ENCODE measurements at places on chromosomes 13 and 19.
A peak's percentile ranks its signal among the peaks of the same experiment; 100 is the strongest.

DNA sequence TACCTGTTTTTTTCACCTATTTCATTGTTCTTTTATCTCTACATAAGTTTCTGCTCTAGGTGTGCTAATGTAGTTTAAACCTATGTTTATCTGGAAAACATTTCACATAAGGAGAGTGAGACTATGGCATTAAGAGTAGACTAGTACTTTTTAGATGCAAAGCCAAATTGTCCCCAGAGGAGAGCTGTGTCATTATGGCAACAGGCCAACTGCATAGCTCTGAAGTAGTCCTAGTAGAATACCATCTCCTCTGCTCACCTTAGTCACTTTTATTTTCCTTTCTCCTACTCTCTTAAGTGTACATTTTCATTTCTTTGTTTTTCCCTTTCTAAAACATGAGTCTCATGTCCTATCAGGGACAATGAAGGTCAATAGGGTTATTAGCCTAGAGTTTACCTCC lies 123.1 kb downstream of the ITGBL1 start:
- DNase-seq: no peak

DNA sequence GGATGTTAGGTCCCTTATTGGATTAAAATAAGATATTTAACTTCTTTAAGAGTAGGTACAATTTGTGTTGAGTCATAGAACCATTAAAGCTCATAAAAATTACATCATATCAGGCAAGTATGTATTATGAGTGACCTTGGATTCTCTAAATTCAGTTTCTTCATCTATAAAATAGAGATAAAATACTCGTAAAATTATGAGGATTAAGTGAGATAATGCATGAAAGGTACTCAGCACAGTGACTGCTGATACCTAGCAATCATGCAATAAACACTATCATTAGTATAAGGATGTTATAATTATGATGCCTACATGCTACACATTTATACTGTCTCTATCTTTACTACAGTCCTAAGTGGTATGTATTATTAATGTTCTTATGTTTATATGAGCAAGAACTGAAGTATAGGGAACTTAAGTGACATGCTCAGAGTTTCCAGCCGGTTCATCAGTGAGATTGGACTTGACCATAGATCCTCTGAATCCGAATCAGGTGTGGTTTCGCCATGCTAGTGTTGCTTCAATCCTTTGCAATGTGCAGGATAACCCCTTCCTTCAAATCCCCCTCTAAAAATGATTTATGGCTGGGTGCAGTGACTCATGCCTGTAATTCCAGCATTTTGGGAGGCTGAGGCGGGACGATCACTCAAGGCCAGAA lies 22.9 kb upstream of the FRY start:
- no peak for DNase-seq

DNA sequence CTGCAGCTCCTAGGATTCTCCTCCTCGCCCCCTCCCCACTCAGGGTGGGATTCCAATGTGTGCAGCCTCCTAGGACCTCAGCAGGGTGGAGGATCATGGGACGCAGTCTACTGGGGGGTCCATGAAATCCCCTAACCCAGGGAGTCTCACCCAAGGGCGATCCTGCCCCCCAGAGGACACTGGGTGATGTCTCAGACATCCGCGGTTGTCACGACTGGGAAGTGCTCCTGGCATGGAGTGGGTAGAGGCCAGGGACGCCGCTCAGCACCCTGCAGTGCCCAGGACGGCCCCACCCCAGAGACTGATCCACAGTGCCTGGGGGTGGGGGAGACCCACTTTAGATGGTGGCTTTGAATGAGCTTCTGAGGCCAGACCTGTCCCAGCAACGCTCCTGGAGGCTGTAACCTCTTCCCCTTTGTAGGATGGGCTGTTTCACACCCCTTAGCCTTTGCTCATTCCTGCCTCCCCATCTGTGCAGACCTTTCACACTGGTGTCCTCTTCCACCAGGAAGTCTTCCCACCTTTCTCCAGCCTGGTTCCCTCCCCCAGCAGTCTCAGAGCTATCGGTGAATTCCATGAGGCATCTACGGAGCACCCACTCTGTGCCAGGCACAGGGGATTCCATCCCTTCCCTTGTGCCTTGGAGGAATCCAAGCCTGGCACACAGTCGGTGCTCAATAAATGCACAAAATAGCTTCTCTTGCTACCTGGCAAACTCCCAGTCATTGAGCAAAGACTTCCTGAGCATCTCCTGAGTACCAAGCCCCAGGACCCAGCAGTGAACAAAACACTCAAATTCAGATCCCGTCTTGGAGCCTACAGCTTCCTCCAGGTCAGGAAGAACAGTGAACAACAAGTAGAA lies 10.5 kb downstream of the SMIM24 start:
- DNase-seq: no peak

- DNase-seq: peak; percentile 62
Observed at GRCh38 chr19:41887711-41888382, 4.9 kb downstream of the ARHGEF1 start.

DNA sequence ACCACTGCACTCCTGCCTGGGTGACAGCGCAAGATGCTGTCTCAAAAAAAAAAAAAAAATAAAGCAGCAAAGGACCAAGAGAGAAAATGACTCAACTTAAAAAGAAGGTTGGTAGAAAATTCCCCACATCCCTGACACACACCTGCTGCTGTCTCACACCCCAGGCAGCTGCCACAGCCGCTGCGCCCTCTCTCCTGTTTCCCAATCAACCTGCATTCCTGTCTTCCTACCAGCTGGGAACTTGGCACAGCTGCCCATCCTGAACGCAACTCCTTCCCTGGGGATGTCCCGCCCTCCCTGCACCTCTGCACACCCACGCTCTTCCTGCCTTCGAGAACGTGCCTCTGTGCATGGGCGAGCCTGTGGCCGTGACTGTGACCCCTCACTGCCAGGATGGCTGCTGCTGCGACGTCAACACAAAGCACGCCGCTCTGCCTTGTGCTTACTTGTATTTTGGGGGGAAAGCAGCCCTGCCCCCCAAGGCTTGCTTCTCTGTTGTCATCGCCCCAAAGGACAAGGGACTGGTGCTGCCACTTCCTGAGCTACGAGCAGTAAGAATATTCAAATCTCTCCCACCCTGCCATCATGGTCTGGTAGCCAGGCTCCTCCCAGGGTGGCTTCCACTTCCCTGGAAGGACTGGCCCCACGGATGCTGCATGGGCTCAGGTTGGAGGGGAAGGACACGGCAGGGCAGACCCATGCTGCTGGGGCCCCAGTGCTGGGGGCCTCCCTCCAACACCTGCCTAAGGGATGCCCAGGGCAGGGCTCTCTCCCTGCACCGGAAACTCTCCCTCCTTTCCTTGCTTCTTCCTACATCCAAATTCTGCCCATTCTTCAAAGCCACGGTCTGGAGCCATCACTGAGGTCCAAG lies 20.7 kb downstream of the SH3GL1 start:
- no peak for DNase-seq

DNA sequence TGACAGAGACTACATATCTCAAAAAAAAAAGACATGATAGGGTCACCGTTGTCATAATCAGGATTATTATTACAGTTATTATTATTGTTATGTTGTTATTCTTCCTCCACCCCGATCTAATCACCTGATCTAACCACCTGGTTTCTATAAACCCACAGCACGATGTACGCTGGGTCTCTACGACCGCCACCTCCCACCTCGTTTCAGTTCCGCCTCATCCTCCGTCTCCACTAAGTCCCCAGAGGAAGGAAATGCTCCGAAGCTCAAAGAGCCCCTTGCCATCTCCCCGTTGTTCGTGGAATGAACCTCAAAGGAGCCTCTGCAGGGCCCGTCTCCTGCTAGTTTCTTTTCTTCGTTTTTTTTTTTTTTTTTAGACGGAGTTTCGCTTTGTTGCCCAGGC lies 15.9 kb upstream of the MEIS3 start:
- DNase-seq: no peak

- no peak for DNase-seq
Observed at GRCh38 chr19:2944403-2944774, 382 bp downstream of the ZNF77 start.

GRCh38 chr19:50281491-50281890 lies 47.7 kb downstream of the KCNC3 start:
- no peak for DNase-seq

DNA sequence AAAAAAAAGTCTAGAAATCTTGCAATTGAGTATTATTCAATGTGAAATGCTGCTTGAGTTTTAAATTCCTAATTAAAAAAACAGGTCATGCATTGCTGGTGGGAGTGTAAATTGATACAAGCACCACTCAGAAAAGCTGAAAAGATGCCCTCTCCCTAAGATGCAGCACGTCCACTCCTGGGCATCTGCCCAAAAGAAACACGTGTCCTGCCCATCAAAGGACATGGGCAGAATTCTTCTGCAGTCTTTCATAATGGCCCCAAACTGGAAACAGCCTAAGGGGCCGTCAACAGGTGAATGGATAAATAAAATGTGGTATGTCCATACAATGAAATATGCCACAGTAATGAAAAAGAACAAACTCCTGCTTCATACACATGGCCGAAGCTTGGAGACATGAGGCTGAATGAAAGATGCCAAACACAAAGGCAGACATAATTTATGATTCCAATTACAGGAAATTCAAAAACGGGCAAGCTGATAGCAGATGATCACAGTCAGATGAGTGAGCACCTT lies 7.8 kb downstream of the POU2F2 start:
- no peak for DNase-seq

GRCh38 chr13:77492982-77493381 lies 42.5 kb upstream of the SCEL start:
- no peak for DNase-seq

DNA sequence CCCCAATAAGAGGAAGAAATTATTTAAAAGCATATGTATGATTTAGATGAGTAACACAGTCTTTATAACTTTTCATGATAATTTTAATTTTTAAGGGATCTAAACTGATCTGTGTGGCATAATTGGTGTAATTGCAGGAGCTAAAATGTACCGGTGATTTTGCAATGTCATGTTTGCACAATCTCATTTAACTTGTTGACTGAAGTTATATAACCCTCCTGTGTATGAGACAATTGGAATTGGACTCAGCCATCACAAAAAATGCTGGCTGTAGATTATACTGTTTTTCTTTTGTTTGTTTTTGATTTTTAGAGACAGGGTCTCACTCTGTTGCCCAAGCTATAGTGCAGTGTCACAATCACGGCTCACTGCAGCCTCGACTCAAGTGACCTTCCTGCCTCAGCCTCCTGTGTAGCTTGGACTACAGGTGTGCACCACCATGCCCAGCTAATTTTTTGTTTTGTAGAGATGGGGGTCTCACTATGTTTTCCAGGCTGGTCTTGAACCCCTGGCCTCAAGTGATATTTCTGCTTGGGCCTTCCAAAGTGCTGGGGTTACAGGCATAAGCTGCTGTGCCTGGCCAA lies 26.1 kb downstream of the FGF9 start:
- DNase-seq: no peak

DNA sequence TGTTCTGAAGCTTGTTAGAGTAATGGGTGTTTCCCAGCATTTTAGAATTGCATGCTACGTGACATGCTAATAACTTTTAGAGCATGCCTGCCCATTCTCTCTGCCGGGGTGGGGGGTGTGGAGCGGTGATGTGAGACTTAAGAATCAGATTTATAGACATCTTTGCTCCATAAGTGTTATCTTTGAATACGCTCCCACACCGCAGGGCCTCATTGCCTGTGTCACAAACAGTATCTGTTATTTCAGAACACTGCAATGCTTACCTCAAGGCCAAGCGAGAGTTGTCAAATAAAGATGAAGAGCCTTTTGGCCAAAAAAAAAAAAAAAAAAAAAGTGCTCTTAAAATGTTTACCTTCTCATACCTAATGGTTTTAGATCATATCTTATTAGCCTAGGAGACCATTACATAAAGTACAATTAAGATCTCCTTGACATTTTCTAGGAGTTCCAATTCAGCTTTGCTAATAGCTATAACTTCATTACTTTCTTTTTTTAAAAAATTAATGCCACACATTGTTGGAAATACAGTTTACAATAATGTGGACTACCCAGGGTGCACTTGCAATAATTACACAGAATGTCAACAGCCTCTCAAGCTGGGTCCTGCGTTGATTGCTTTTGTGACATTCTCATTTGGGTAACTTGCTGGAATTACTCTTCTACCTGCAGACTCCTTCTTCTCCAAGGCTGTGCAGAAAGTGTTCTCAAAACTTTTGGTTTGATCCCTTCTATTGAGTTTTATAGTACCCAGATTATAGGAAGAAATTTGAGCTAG lies 525.3 kb downstream of the KLF12 start:
- no peak for DNase-seq

GRCh38 chr19:33941133-33941532 lies 144.5 kb downstream of the KCTD15 start:
- no peak for DNase-seq

DNA sequence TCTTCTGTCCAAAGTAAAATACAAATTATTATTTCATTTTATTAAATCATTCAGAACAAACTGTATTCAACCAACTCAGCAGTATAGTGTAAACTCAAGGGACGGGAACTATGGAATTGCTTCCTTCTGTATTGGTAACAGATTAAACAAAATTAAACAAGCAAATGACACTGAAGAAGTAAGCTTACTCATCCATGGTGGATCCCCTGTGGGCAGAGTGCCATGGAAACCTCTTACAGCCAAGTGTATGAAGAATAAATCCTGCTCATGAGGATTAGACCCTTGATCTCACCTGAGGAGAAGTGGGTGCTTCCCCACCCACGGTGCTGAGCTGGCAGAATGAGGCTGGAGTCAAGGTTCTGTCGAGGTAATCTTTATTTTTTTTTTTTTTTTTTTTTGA lies 18.0 kb upstream of the RFXAP start:
- DNase-seq: no peak

DNA sequence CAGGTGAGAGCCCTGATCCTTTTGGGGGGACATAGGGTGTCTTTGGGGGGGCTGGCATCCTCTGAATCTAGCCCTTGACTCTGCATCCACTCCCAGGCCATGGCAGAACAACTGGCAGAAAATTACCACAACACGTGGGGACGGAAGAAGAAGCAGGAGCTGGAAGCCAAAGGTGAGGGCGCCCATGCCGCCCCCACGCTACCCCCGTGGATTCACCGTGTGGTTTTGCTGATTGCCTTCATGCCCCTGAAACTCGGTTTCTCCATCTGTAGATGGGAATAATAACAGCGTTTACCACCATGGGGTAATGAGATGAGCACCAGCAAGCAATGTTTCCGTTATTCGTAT lies 72.9 kb downstream of the RYR1 start:
- DNase-seq: no peak

DNA sequence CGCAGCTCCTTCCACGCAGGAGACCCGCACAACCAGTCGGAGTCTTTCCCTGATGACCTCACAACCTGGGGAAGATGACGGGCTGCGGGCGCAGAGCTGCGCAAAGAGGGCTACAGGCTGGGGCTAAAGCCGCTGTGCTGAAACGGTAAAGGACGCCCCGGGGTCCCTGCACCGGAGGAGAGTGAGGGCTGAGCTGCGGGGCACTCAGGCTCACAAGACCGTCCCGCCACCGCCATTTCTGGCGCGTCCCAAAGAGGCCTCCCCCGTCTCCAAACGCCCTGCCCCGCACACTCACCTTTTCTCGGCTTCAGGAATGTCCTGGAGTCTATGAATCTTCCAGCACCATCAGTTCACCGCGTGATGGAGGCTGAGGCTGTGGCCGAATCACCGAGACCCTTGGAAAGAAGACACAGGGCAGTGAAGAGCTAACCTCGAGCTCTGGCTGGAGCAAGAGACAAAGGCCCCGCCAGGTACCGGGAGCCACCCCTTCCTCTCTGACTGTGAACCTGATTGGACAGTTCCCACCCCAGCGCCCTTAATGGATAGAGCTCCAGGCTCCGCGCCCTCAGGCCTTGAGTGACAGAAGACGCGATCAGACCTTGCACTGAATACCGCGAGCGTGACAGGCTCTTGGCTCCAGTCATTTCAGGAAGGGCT lies 41.8 kb upstream of the ZNF429 start:
- no peak for DNase-seq
